ENCODE measurements at places on chromosomes 5 and 9. TPM values are rescaled to one million over a fixed set of nuclear protein-coding genes. Genes with fewer than 3 reads are reported as not detected.

MLANA gene
- total RNA-seq = not detected

HTR1A gene
- total RNA-seq = not detected

JAKMIP2 gene
- total RNA-seq = 13.4 TPM

SH3RF2 gene
- 45.9 TPM for total RNA-seq

PLEKHG4B gene
- total RNA-seq = not detected

CCDC180 gene
- 8.1 TPM for total RNA-seq

WDR70 gene
- 42.7 TPM for total RNA-seq
